ENCODE measurements at places on chromosomes 2 and 18.
A peak's percentile ranks its signal among the peaks of the same experiment; 100 is the strongest.

GRCh38 chr18:77366720-77367641 is 117.3 kb downstream of the GALR1 start:
- peak; percentile 58 for DNase-seq

DNA sequence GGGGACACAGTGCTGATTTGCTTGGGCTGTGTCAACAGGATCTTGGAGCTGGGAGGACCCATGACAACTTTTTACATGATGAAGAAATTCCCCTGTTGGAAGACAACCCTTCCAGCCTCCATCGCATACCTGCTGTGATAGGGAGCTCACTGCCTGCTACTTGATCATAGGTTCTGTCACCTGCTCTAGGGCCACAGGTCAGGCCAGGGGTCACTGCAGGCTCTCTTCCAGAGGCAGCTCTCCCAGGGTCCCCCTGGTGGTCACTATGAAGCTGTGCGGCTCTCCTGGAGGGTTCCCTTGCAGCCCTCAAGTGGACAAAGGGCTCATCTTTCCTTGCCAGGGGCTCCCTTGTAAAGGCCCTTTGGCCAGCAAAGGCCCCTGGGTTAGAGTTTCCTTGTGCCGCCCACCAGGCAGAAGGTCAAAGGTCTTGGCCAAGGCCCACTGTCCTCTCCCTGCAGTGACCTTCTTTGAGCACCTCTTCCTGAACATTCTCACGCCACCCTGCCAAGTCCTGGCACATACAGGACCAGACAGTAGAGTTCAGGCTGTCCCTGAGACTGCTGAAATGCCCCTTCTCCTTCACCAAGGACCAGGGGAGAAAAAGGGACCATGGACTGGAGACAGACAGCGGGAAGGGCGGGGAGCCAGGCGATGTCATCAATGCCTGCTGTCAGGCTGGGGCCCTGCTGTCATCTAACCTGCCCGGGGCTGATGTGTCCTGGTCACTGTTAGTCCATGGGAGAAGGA is 345.1 kb downstream of the DYSF start:
- no peak for DNase-seq

- no peak for DNase-seq
Measured at GRCh38 chr18:3827236-3827845, 377.4 kb downstream of the TGIF1 start.

GRCh38 chr2:98127229-98127989 is 40.4 kb downstream of the VWA3B start:
- no peak for DNase-seq

DNA sequence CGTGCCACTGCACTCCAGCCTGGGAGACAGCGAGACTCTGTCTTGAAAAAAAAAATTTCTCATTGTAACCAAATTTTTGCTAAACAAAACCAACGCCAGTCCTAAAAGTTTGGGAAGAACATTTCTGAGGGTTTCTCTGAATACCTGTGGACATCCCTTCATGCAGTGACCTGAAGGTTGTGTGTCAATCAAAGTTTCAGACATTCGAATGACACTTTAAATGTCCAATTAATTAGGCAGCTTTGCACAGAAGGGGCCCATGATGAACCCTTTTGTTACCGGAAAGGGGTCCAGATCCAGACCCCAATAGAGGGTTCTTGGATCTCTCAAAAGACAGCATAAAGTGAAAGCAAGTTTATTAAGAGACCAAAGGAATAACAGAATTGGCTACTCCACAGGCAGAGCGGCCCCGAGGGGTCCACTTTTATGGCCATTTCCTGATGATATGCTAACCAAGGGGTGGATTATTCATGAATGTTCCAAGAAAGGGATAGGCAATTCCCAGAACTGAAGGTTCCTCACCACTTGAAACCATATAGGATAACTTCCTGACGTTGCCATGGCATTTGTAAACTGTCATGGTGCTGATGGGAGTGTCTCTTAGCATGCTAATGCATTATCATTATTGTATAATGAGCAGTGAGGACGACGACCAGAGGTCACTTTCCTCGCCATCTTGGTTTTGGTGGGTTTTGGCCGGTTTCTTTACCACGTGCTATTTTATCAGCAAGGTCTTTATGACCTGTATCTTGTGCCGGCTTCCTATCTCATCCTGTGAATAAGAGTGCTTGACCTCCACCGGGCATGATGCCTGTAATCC is 27.5 kb upstream of the HPCAL1 start:
- no peak for DNase-seq

GRCh38 chr2:88724643-88725332 is 33.3 kb downstream of the RPIA start:
- DNase-seq = no peak

GRCh38 chr18:21183670-21184069 is 58.4 kb upstream of the GREB1L start:
- DNase-seq = no peak
